ENCODE measurements at places on chromosomes 4 and X.

GRCh38 chr4:4843635-4844291 is 15.7 kb upstream of the MSX1 start:
- no peak for DNase-seq

GRCh38 chr4:174553828-174554227 is 31.5 kb upstream of the HPGD start:
- no peak for DNase-seq

- DNase-seq = no peak
Observed at GRCh38 chr4:70651864-70652506, 14.3 kb downstream of the JCHAIN start.

DNA sequence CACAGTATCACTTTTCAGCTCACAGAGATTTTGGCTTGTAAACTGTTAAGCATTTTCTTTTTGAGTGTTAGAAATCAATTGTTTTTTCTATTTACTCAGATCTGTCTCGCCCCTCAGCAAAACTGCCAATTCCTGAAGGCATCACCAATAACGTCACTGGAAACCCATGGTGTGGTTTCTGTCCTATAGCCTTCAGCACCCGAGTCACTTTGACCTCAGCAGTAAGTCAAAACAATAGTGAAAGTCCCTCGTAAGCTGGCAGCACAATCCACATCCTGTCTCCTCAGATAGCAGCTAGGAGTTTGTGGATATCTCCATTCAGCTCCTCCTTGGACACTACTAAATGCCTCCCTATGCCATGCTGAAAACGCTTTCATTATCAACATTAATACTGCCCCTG is 1787.4 kb upstream of the ADGRL3 start:
- no peak for DNase-seq

- DNase-seq = no peak
Observed at GRCh38 chrX:65688403-65688871, 21.0 kb downstream of the MSN start.

- DNase-seq = no peak
Observed at GRCh38 chr4:145736241-145736831, 56.4 kb downstream of the C4orf51 start.

DNA sequence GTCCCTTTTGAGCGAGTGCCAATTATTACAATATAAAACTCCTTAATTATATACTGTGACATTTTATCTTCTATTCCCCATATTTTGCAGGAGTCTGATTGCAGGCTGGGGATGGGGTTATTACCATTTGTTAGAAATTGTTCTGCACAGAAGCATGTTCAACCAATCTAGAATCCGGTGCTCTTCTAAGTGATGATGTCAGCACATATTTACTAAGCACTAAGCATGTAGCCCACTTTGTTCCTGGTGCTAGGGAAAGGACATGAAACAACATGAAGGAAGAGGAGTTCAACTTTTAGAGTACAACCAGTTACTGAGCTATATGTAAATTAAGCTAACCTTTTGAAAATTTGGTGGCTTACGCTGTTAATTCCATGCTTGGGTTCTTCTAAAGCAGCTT is 52.8 kb upstream of the IL1RAPL2 start:
- DNase-seq = no peak

DNA sequence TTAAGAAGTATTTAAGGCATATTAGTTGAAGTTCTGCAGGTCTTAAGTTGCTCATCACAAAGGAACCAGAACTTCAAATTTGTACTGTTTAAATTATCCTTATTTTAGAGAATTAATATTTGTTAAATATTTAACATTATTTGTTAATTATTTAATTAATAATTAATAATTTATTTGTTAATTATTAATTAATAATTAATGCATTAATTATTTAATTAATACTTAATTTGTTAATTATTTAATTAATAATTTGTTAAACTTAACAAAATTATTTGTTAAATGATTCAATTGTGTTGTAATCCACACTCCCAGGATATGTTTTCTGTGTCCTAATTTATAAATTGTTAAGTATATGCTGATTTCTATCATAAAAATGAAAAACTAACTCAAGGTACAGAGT is 129.4 kb downstream of the GLRA3 start:
- DNase-seq = no peak

DNA sequence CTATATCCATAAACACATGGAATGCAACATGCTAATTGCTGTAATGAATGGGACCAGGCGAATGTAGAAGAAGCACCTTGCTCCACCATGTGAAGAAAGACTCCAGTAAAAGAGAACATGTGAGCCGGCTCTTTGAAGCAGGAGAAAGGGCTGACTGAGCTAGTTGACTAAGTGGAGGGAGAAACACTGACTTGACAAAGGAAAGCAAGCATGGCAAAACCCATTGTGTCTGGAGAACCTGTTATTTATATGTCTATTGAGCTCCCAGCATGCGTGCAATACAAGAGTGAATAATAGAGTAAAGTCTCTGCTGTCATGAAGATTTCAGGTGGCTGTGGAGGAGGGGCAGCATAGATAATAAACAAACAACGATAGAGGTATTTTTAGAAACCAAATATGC is 559.9 kb downstream of the RAB28 start:
- DNase-seq = no peak

DNA sequence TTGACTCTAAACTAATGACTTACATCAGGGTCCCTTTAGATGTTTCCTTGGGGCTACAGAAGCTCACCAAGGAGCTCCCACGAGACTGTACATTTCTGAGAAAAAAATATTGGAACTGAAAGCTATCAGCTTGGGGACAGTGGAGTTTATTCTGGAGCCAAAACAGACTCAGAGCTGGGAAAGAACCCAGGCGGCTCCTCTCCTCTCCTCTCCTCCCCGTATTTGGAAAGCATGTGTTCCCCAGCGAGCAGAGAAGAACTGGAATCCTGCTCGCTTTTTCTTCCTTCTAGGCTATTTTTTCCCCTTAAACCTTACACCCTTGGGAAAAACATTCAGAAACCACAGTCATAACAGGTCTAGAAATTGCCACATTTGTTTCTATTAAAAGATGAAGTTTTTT is 4.3 kb upstream of the MAP7D3 start:
- DNase-seq = no peak

DNA sequence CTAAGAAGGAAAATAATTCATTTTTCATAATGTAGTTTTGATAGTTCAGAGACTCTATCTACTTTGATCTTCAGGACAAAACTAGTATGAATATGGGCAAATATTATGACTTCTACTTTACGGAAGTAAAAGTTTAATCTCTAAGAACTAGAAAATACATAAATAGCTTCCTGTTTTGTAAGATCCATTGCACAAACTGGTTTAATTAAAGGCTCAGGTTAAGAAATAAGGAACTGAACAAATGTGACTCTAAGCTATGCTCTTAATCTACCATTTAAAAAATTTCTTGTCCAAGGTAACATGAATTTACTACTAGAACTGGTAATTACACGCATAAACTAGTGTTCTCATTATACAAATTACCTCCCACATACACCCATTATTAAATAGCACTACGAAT is 360.6 kb downstream of the INPP4B start:
- no peak for DNase-seq

- no peak for DNase-seq
Observed at GRCh38 chrX:40298572-40299479, 201.1 kb upstream of the BCOR start.

- no peak for DNase-seq
Observed at GRCh38 chr4:177220376-177220775, 89.3 kb upstream of the NEIL3 start.

GRCh38 chr4:12041828-12042227 is 613.1 kb upstream of the HS3ST1 start:
- DNase-seq = no peak

GRCh38 chr4:123043013-123043412 is 120.6 kb upstream of the NUDT6 start:
- no peak for DNase-seq

DNA sequence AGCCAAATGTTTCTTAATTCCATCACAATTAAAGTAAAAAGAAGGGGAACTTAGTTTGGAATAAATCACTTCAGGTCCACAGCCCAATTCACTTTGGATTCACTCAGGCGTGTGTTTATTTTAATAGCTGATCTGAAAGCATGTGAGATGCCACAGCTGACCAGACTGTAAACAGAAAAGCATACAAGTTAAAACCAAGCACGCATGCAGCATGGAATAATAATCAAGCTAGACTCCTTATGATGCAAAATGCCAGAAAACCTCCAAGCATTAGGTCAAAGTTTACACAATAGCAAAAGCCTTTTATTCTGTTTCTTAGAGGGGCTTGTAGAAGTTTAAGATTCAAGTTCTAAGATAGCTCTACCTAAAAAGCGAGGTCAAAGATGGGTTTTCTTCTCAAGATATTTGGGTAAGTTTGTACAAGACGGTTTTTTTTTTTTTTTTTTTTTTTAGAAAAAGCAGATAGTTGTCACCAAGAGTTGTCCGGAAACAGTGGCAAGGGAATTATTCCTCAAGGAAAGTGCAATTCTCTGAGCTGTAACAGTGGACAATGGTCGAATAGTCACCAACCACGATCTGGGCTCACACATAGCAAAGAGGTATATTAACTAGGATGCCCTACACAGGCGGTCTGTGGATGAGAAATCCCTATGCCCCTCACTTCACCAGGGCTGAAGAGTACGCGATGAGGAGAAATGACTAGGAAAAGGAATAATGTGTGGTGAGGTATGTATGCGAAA is 763 bp upstream of the PRRG1 start:
- DNase-seq = no peak

- no peak for DNase-seq
Observed at GRCh38 chr4:152925851-152926250, 10.3 kb upstream of the FHDC1 start.

DNA sequence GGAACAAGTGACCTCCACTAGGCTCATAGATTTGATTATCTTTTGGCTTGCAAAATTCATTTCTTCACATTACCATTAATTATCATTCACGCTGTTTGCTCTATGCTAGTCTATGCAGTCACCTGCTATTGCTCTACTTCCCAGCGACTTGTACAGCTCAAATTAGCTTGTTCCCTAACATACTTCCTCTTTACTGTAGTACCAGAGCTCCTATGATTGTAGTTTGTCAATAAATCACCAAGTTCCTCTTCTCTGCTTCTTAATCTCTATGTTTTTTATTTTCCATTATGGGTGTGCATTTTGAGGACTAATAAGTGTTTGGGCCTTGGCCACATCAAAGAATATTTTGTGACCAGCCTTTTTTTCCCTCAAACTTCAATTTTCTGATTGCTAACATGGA is 6.2 kb upstream of the GSPT2 start:
- no peak for DNase-seq

GRCh38 chrX:130262231-130262630 is 6.5 kb downstream of the ZNF280C start:
- no peak for DNase-seq

DNA sequence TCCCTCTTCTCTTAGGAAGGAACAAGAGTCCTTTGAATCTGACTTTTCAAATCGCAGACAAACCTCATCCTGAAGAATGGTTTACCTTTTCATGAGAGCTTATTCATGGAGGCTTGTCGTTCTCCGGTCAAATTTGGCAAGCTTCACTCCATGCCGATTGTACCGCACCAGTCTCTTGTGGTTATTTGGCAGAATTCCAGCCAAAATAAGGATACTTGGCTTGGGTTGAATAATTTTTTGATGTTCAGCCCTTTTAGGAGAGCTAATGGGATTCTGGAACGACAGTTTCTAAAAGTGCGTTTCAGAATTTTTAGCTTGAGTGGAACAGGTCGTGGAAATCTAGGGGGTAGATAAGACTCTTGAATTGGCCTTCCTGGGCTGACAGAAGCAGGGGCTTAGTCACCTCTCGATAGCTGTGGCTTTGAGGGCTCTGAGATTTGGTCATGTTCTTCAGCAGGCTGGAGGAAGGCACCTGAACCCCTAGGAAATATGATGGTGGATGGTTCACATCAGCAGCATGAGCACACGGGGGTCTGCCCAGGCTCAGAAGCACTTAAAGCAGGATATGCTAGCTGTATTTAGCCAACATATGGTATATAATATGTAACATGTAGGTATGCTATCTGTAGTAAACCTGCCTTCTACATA is 1.5 kb downstream of the KLHL2 start:
- no peak for DNase-seq

GRCh38 chrX:1325515-1326116 is 11.0 kb upstream of the IL3RA start:
- no peak for DNase-seq

DNA sequence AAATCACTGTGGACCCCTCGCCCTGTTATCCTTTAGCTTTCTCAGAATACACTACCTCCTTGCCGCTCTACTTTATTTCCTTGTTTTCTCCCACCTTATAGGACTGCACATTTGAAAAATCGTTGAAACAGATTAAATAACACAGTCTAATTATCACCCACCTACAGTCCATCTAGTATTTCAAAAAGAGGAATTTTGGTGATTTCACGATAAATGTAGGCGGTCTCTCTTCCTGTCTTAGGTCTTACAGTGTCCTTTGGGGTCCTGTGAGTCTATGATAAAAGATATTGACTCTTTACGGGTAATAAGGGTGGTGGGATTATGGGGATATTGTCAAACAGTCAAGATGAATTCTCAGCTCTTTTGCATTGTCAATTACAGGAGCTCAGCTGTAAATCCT is 2.4 kb upstream of the TBL1X start:
- no peak for DNase-seq

GRCh38 chr4:113968473-113968872 is 11.0 kb downstream of the ARSJ start:
- no peak for DNase-seq

- DNase-seq = no peak
Observed at GRCh38 chr4:11441194-11441556, 12.5 kb upstream of the HS3ST1 start.

All from stimulated activated CD4-positive, alpha-beta T cell treated with anti-CD3 and anti-CD28 coated beads, Interleukin-2, amount 100 ng/mL, for 4 hours (primary cell).